ENCODE measurements at places on chromosomes 16 and 17. TPM values are rescaled to one million over a fixed set of nuclear protein-coding genes. Genes with fewer than 3 reads are reported as not detected.
A peak's percentile ranks its signal among the peaks of the same experiment; 100 is the strongest.

GRCh38 chr17:49404906-49405305 lies 9.8 kb downstream of the PHB1 start:
- DNase-seq: peak; percentile 80

- no peak for DNase-seq
Observed at GRCh38 chr17:72426321-72426720, 305.5 kb downstream of the SOX9 start.

DNA sequence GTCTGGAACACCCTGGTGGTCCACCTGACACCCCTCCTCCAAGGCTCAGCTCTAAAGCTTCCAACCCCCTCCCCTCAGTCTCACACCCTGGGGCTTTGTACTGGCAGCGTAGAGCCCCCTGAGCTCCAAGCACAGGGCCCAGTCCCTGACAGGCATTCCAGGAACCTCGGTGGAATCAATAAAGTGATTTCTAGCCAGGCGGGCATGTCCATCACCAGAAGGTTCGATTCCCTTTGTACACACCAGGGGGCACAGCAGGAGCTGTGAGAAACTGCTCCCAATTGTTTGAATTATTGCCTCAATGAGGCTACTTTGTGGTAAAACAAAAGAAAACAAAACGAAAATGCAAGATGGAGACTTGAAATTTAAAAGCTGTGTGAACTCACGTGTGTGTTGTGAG lies 51.8 kb downstream of the SMPD3 start:
- DNase-seq: no peak

GRCh38 chr17:63826468-63827001 lies 696 bp upstream of the PSMC5 start:
- DNase-seq: peak; percentile 83

DNA sequence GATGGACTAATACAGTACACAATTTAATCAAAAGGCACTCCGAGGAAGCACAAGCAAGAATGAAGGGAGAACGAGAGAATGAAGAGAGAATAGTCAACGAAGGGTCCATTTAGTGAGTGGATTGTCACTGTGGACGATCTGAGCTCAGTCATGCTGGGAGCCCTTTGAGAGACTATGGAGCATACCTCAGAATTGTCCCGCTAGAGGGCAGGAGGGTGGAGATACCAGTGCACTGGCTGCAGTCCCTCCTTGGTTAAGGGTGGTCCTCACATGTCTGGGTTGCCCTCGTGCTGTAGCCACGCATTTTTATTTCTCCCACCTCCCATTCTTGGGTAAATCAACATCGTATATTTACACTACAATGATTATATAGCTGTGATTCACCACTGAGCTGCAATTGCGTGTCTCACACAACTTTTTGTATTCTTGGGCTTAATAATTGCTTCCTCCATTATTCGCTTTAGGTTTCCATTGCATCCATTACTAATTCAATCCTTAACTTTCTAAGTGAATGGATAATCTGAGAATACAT lies 33.2 kb upstream of the FAM20A start:
- DNase-seq: no peak

GRCh38 chr17:38893607-38894006 lies 23.7 kb downstream of the LASP1 start:
- DNase-seq: no peak

The CRHR1 gene
- not detected for total RNA-seq

GRCh38 chr17:15501282-15501681 lies 33.9 kb upstream of the CDRT4 start:
- no peak for DNase-seq

DNA sequence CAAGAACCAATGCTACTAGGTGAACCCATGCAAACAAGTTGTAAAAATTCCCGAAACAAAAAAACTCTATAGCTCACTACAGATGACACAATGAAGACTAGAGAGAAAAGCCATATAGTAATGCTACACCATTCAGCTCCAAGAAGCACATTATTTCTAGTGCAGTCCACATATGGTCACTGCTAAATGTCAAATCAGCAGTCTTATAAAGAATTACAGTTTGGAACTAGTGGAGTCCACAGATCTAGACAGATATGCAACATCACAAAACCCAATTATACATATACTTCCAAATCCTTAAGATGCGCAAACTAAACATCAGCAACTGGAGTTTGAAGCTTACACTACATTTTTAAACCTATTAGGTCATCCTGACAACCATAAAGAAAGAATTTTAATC lies 33.5 kb downstream of the GPATCH8 start:
- DNase-seq: no peak

Measured in mesenteric fat pad (tissue), 1 donor.